Fibroblast of the conjunctiva (primary cell): ENCODE measurements at places on chromosomes 5 and 9.

DNA sequence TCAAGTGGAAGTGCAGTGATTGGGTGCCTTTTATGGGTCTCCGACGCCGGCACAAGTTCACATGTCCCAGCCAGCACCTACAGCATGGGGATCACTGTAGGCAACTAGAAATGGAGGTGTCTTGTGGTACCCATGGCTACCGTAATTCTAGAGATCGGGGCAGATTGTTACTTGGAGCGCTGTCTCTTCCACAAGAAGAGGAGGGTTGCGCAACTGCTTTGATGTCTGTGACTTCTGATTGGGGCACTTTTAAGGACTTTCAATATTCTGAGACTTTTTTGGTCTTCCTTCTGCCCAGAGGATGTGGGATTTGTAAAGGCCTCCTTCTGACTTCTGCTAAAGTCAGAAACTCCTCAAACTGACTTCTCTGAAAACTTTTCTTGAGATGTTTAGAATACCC, 41.9 kb downstream of the GLRX start:
- DNase-seq = no peak

- DNase-seq = no peak
Measured at GRCh38 chr5:109645707-109646192, 44.0 kb upstream of the MAN2A1 start.

GRCh38 chr5:63768221-63768620, 194.0 kb downstream of the HTR1A start:
- no peak for DNase-seq

DNA sequence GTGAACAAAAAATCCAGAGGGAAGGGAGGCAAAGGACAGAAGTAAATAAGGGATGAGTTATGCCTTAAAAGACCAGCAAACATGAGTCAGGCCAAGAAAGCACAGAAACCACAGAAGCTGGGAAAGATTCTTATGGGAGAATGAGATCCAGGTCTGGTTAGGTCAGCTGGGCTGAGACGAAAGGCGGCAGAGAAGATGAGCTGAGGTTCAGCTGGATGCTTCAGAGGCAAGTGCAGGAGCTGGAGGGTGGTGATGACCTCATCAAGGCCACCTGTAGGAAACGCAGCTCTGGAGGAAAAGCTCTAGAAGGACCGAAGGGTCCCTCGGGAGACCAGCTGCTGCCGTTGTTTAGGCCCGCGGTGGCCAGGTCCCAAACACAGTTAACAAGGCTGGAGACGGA, 152.0 kb downstream of the MYO10 start:
- DNase-seq = no peak

DNA sequence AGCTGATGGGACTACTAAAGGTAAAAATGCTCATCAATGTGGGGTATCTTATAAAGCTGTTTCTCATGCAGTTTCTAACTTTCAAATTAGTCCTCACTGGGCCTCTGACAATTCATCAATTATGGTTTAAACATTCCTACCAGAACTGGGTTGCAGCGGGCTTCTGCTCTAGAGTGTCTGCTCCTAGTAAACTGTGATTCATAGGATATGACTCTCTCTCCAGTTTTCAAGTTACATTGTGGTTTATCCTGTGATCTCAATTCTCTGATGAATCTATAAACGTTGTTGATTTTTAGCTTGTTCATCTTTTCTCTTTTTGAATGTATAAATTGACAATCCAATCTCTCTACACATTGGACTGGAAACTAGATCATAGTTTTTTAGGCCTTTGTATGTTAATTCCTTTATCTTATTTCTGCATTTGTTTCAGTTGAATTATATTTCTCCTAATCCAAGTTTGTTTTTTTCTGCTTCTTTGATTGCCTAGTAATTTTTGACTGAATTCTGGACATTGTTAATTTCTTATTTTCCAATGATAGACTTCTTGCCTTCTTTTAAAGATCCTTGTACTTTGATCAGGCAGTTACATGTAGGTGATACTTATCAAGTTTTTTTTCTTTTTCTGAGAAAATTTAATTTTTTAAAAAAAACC, 822.6 kb downstream of the TLE1 start:
- DNase-seq = no peak

- no peak for DNase-seq
Measured at GRCh38 chr5:38434966-38435705, 121.3 kb downstream of the LIFR start.

GRCh38 chr5:93151121-93151520, 429.9 kb downstream of the NR2F1-AS1 start:
- no peak for DNase-seq

- DNase-seq = no peak
Measured at GRCh38 chr5:154312576-154312975, 122.0 kb downstream of the GALNT10 start.

- no peak for DNase-seq
Measured at GRCh38 chr5:132179405-132179804, 48.2 kb downstream of the P4HA2 start.

GRCh38 chr5:97111004-97111403, 31.4 kb downstream of the LIX1 start:
- DNase-seq = no peak

GRCh38 chr9:91729558-91729842, 220.5 kb downstream of the ROR2 start:
- DNase-seq = no peak

GRCh38 chr5:133564921-133565565, 47.3 kb downstream of the FSTL4 start:
- no peak for DNase-seq

GRCh38 chr5:172370237-172370640, 84.1 kb downstream of the SH3PXD2B start:
- no peak for DNase-seq

DNA sequence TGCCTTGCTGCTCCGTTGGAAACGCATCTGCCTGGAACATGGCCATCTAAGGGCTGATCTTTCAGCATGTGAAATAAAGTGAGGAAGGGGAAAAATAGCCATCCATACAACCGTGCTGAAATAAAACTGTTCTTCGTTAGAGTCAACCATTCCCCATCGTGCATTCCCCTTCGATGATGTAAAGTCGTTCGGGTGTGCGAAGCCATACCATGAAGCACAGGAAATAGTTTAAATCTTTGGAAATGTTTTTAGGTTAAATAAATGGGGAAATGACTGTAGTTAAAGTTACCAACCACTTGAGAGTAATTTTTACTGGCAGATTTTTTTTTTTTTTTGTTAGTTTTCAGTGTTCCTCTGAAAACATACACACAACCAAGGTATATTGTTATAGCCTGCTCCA, 302.5 kb downstream of the SH3GL2 start:
- DNase-seq = no peak

GRCh38 chr9:6305954-6306563, 22.1 kb upstream of the TPD52L3 start:
- peak; percentile 32 for DNase-seq

- no peak for DNase-seq
Measured at GRCh38 chr5:140627972-140628371, 5.0 kb downstream of the CD14 start.

DNA sequence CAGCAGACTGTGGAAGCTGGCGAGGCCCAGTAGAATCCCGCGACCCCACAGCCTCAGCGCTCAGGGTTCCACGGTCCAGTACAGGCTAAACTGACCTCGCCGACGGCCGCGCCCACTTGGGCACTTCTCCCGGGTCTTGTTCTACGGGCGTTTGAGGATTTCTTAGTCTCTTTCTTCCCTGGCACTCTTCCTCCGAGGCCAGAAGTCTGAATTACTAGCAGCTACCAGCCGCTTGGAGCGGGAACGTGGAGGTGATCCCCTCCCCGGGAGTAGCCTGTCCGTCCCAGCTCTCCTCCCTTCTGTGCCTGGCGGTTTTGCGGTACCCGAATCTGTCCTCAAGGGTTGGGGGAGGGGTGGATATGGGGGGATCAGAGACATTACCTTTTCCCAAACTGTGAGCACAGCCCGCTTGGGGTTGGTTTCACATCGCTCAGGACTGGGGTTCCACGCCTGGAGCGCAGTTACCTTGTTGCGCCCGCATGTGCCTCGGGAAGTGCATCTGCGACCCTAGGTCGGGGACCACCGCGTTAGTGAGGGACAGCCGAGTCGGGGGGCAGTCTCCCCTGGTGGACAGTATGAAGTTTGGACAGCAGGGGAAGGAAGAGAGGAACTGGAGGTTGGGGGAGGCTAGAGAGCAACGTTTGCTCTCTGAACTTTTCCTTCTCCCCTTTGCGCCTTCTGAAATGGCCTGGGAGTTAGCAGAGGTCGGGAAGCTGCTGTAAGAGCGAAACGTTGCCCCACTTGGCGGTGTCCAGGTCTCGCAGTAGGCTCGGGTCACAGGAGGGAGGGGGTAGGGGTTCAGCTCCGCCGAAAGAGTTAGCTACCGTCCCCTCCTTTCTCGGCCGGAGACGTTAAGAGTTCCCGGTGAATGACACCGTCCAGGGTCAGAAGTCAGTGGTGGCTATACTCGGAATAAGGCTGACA, 190.8 kb downstream of the MEF2C start:
- DNase-seq = no peak

GRCh38 chr9:8713811-8714165, 914.2 kb upstream of the DMAC1 start:
- no peak for DNase-seq

GRCh38 chr5:137092831-137093230, 406.3 kb downstream of the SPOCK1 start:
- no peak for DNase-seq

DNA sequence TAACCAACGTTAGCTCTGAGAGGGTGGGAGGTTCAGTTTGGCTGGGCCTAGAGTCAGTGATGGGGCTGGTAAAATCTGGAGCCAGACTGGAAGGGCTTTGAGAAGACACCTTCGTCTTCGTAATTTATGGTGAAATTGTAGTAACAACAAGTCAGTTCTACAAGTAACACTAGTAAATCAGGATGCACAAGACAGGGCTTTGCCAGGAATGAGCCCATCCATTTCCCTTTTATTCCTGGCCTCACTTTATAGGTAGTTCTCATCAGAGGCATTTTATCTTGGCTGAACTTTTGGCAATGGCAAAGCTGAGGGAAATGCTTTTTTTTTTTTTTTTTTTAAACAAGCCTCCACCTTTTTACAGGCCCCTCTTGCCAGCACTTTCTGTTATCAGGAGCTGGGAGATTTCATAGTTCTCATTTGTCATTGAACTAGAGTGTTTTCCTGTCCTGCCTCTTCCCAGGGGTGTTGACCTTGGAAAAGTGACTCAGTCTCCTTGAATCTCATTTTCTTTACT, 110.5 kb upstream of the KLF4 start:
- no peak for DNase-seq

- peak; percentile 46 for DNase-seq
Measured at GRCh38 chr9:6944093-6944551, 186.3 kb downstream of the KDM4C start.
